ENCODE measurements at places on chromosomes 7 and 10. TPM values are rescaled to one million over a fixed set of nuclear protein-coding genes. Genes with fewer than 3 reads are reported as not detected.

The CLRN3 gene
- total RNA-seq, result not detected

DNA sequence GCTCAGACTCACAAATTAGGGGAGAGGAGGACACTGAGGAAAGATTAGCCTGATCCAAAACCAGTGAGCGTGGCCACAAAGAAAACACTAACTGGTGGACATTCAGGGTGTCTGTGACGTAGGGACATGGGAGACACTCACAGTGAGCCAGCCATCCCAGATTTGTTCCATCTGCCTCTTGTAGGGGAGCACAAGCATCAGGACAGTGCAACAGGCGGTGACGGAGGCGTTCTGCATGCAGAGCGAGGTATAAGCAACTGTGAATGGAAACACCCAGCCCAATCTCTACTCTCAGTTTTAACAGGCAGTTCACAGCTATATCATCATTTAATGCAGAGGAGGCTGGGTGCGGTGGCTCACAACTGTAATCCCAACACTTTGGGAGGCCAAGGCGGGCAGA lies 52.8 kb upstream of the TOMM7 start:
- no peak for DNase-seq

DNA sequence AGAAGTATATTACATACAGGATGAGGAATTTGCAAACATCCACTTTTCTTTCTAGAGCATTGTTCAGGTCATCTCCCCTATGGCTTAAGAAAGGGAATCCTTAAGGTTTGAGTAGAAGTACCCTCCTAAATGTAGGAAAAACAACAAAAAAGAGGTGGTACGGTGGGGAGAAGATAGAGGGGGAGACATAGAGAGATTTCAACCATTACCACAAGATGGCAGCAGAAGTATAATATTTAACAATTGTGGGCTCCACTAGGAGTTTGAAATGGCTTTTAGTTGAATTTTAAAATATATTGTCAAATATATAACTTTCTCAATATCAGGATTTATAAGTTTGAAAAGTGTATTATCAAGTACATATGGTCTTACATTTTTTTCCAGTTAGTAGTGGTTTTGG lies 72.7 kb upstream of the PRKG1 start:
- DNase-seq, result no peak

DNA sequence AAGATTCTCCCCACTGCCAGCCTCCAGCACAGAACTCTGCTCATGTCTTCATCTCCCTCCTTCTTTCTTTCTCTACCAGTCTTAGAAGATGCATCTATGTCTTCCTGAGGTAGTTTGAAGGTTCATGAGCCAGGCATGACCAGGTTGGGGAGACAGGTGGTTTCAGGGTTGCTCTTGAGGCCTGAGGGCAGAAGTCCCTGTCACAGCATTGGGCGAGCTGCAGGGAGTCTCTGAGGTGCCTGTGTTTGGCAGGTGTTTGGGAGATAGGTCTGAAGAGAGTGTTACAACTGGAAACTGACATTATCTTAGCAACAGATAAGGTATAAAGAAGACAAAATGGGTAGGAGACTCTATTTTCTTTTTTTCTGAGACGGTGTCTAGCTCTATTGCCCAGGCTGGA lies 18.7 kb downstream of the PRSS2 start:
- no peak for DNase-seq

DNA sequence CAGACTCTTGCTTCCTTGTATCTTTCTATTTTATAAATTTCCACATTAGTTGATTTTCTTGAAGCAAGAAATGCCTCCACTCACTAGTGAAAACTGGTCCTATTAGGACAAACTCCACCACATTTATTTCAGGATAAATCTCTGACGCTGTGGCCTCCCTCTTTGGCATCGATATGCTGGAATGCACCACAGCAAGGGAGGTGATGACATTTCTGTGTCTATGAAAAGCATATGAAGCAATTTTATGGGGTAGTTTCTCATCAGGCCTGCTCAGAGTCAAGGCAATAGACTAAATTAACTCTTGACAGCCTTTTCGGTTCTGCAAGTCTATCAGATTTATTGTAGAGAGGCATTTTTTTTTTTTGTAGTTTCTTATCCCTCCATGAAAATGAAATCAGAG lies 304.4 kb downstream of the ZEB1 start:
- DNase-seq, result no peak

The NUTM2D gene
- 2.1 TPM for total RNA-seq

DNA sequence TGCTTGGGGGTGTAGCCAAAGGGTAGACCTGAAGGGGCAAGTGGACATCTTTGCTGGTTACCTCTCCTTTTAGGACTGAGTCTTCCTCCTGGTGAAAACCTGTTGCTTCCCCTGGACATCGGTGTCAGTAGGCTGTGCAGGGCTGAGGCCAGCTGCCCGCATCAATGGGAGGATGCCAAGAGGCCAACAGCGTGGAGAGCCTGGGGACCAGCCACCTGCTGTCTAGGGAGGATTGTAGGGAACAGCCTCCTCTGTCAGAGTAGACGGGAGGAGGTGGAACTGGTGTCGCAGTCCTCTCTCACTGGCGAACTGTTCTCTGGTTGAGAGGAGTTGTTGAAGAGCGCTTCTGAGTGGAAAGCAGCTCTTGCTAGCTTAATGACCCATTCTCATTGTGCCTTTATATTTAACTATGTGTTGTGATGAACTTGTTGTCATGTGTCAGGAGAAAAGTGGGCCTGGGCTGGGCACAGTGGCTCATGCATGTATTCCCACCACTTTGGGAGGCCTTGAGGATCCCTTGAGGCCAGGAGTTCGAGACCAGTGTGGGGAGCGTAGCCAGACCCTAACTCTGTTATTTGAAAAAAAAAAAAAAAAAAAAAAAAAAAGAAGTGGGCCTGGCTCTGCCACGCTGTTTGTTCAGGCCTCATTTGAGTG lies 1.8 kb downstream of the SUFU start:
- DNase-seq, result no peak

The DENND10 gene
- total RNA-seq, result 17.5 TPM

DNA sequence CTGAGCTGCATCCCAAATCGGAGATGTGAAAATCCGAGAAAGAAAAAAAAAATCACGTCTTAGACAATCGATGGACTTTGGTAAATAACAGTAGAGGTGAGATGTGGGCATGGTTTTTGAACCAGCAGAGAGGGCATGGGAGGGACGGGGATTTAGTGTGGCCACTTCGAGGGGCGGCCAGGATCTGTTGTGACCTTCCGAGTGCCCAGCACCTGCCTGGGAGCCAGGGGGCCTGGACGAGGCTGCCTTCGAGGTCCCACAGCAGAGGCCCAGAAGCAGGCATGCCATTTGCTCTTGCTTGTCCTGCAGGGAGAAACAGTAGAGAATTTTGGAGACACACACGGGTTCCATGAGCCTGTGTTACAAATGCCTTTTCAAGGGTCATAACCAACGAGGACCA lies 469.7 kb upstream of the FOXK1 start:
- DNase-seq, result no peak

GRCh38 chr7:141045842-141046620 lies 27.8 kb upstream of the TMEM178B start:
- peak; percentile 88 for DNase-seq

The FAM237B gene
- not detected for total RNA-seq

DNA sequence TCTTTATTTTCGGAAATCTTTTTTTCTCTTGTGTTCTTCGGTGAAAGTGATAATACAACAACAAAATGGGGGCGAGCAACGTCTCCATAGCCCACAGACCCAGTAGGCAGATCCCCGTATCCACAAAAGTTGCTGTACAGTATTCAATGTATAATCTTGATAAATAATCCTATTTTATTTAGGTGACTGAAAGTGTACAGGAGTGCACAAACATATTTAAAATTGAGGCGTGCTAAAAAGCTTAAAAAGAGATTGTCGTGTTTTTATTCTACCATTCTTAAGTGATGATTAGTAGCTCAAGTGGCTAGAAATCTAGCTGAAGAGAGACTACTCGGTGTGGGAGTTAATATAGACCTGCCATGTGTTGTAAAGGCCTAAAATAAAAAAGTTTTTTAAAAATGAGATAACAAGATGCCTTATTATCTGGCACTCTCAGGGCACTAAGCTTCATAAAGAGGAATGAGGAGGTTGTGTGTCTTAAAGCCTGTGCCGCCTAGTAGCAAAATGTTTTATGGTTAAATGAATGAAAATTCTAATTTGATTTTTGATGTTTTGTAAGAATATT lies 1.6 kb downstream of the CAPZA2 start:
- DNase-seq, result no peak

Measured in Caki2 (cell line).